Psoas muscle (tissue), 8 donors: ENCODE measurements at places on chromosomes 5 and 9. TPM values are rescaled to one million over a fixed set of nuclear protein-coding genes. Genes with fewer than 3 reads are reported as not detected.

- DNase-seq: peak; percentile 64
Observed at GRCh38 chr5:137822158-137822764, 45.4 kb upstream of the MYOT start.

GRCh38 chr5:163172540-163173338 lies 264.7 kb upstream of the CCNG1 start:
- DNase-seq: no peak

DNA sequence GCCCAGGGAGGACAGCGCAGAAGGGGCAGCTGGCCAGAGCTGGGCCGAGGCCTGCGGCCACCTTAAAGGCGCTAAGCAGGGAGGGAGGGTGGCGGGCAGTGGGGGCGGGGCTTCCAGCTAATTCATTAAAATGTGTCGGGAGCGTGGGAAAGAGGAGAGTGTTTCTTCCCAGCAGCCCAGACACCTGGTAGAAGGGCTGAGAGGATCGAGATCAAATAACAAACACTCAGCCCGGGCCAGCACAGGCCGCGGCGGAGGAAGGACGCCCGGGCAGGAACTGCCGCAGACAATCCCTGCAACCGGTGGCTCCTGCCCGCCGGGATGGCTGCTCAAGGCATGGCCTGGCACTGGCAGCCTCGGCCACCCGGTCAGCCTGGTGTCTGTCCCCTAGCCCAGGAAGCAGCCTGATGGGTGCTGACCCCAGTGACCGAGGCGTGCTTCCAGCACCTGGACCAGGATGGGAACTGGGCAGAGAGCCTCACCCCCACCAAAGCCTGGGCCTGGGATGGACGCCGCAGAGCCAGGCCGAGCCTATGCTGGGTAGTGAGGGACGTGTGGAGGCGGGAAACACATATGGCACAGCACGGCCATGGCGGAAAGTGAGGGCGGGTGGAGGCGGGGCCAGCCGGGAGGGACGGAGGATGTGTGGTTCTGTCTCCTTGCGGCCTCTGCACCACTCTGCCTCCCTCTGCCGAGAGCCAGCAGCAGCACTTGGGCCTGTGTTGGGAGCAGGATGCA lies 3.2 kb upstream of the NRARP start:
- DNase-seq: peak; percentile 74

DNA sequence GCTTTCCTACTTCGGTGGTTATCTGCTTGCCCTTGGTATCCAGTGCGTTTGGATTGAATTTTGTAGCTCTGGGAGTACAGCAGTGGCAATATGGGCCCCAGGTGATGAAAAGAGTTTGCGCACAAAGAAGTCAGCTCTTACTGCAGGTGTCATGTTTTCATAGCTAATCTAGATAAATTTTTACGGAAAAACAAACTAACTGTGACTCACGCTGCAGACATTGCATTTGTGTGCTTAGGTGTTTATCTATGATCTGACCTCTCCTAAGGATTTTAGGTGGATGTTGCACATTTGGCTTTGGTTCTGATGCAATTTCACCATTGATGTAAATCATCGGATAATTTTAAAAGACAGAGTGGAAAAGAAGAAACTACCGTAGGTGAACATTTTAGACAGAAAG lies 92.1 kb downstream of the VCAN start:
- DNase-seq: no peak

- DNase-seq: peak; percentile 39
Observed at GRCh38 chr9:79817438-79818004, 245.8 kb downstream of the TLE4 start.

DNA sequence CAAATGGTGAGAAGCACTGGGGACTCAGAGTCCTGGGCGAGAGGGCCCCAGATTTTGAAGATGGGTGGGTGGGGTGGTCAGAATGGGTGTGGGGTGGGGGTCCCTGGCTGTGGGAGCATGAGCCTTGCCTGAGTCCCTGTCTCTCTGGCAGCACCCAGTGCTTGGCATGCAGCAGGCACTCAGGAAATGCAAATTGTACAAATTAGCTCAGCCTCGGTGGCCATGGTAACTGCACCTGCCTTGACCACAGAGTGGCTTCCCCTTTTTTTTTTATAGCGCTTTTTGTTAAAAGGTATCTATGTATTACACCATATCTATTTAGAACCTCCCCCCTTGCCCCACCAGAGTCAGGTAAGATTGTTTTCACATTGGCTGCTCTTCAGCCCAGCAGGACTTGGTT lies 19.2 kb upstream of the PITX1 start:
- DNase-seq: no peak

DNA sequence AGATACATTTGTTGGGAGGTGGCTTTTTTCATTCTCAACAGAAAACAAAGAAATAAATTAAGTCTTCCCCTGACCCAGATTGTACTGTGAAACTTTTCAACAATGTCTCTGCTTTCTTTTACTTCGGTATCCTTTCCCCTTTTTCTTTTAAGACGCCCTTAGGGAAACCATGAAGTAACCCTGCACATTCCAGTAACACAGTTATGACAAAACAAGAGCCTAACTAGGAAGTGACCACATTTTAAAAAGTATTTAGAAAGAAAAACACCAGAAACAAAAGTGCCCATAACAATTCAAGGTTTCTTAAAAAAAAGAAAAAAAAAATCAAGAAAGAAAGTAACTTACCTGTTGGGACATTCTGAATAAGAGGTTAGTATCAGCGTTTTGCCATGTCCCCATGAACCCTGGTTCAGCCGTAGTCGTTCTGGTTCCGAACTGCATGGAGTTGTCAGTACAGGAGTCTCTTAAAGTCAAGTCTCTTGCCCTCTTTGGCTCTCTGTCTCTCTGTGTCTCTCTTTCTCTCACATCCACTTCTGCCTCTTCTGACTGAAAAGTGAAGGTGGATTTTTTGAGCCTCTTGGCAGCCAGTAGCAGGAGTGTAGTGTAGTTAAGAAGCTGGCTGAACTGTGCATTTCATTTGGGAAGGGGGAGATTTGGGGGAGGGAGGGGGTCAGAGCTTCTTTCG lies 142.9 kb downstream of the BNC2 start:
- no peak for DNase-seq

DNA sequence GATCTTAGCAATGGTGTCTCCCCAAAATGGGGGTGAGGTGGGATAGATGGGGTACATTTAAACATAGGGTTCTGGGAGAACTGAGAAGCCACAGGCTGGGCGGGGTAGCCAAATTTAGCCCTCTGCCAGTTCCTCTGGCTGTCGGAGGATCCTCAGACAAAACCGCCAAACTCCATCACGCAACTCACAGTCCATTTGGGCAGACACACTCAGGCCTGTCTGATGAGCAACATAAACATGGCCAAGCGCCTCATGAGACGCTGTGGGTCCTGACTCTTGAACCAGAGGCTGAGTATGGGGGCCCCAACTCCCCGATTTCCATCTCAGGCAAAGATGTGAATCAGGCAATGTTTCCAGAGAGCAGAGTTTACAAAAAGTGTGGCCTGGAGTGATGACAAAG lies 162.3 kb downstream of the FGF18 start:
- DNase-seq: no peak

DNA sequence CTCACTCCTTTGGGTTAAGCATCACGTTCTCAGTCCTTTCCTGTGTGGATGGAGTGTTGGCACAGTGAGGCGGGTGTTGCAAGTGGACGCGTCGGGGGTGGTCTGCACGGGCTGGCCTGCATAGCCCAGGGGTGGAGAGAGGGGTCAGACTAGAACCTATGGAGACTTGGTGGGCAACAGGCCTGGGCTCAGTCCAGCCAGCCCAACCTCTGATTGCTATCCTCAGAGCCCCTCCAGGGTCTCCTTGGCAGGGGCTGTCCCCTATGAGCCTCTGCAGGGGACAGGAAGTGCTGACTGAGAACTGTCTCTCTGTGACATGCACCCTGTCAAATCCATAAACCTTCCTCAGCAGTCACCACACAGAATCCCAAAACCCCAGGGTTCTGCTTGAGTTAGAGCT lies 2.3 kb downstream of the DCANP1 start:
- DNase-seq: no peak

- no peak for DNase-seq
Observed at GRCh38 chr9:89097219-89097618, 81.4 kb downstream of the SHC3 start.

GRCh38 chr5:107476783-107477182 lies 194.0 kb downstream of the EFNA5 start:
- DNase-seq: no peak

- no peak for DNase-seq
Observed at GRCh38 chr9:13436591-13436990, 157.1 kb upstream of the MPDZ start.

GRCh38 chr5:154372661-154373060 lies 73.1 kb upstream of the SAP30L start:
- no peak for DNase-seq

DNA sequence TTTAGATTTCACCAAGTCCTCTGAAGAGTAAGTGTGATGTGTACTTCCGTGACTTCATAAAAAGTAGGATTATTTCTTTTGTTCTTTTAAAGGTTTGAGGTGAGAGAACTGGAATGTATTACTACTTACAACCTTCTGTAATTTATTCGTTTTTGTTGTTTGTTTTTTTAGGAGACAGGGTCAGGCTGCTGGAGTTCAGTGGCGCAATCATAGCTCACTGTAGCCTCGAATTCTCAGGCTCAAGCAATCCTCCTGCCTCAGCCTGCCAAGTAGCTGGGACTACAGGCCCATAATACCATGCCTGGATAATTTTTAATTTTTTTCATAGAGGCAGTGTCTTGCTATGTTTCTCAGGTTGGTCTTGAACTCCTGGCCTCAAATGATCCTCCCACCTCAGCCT lies 68.3 kb upstream of the RETREG1 start:
- DNase-seq: no peak

DNA sequence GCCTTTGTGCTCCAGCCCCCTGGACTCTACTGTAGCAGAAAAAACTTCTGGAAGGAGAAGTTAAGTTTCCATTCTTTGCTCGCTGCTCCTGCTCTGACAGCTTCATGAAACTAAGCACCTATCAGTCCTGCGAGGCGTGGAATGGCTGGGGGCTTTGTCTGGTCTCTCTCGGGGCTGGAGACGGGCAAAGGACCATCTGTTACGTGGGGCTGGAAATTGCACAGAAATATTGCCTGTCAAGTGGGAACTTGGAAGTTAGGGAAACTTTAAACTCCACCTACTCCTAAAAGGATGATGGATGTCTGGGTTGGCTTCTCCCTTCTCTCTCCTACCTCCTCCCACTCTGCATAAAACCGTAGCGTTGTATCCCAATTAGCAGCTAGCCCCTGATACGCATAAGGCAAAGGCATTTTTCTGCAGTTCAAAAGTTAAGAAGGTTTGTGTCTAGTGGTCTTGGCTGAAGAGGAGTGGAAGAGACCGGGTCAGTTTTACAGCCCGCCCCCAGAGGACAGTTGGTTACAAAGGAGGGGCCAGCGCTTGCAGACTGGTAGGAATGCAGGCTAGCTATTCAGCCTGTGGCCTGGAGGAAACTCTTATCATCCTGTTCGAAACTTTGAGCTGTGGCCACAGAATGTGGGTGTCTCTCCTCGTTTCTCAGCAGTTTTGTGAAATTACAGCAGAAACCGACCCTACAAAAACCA lies 1.3 kb downstream of the FBXL7 start:
- peak; percentile 55 for DNase-seq

The ST8SIA4 gene
- total RNA-seq: 1.6 TPM

The C6 gene
- 0.21 TPM for total RNA-seq

The SRD5A1 gene
- 1.3 TPM for total RNA-seq

The FBXL7 gene
- total RNA-seq: 3.0 TPM

The MZB1 gene
- 0.57 TPM for total RNA-seq

The GABRG2 gene
- not detected for total RNA-seq

The PKD2L2 gene
- 1.3 TPM for total RNA-seq

The CAVIN4 gene
- total RNA-seq: 92.3 TPM

The LHX3 gene
- total RNA-seq: not detected

The HTR1A gene
- not detected for total RNA-seq
